Activated CD4-positive, CD25-positive, alpha-beta regulatory T cell treated with anti-CD3 and anti-CD28 coated beads, Interleukin-2, amount 50 U/mL, for 24 hours (primary cell): ENCODE measurements at places on chromosomes 13 and 19.
A peak's percentile ranks its signal among the peaks of the same experiment; 100 is the strongest.

DNA sequence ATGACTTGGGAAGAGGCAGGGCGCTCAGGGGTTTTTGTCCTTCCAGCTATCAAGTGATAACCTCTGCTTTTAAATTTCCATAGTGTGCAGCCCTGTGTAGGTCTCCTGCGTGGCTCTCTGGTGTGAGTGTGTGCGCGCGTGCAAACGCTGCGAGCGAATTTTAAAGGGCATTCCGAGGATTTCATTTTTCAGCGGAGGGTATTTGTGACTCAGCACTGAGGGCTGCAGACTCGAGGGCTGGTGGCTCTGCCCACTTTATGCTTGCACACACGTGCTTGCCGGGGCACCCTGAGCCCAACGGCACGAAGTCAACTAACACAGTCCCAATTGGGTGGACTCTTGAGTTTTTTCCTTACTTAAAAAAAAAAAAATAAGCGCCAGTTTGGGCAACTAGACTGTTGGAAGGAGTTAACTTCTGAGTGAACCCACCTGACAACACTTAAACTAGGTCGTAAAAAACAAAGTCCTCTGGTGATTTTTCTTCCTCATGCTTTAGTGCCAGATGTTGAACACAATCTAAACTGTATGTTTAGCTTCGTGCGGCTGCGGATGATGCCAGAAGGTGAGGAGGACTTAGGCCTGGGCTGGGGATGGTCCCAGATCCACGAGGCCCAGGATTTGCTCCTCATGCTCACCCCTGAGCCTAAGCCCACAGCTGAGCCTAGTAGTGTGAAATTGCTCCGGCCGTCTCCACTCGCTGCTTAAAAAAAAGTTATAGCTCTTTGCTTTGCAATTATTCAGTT, 2.1 kb downstream of the FGF9 start:
- no peak for ATAC-seq

DNA sequence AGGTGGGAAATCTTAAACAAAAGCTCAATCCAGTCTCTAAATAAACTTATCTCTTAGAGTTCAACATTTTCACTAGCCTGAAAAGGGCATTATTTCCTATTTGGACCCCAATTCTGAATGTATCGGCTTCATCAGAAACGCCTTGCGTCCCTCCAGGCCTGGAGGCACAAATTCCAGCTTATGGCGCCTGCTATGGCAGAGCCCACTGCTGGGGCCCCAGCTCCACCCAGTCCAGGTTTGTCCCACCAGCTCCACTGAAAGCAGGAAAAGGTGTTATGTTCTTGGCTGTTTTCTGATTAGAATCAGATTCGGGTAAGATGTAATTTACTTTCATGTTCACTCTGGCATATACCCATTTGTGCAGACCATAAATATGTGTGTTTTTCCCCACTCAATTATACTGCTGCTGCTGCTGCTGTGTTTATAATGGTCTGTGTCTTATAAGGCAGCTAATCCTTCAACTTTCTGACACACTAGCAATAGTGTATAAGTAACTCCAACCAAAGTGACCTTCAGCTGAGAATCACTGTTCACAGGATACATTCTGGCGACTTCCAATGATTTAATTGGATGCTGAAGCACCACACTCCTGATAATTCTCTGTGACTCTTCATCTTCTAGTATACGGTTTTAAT, 6.4 kb downstream of the IRS2 start:
- no peak for ATAC-seq

- ATAC-seq = no peak
These were observed 47.0 kb downstream of the ZNF44 start for GRCh38 chr19:12247644-12248222.

DNA sequence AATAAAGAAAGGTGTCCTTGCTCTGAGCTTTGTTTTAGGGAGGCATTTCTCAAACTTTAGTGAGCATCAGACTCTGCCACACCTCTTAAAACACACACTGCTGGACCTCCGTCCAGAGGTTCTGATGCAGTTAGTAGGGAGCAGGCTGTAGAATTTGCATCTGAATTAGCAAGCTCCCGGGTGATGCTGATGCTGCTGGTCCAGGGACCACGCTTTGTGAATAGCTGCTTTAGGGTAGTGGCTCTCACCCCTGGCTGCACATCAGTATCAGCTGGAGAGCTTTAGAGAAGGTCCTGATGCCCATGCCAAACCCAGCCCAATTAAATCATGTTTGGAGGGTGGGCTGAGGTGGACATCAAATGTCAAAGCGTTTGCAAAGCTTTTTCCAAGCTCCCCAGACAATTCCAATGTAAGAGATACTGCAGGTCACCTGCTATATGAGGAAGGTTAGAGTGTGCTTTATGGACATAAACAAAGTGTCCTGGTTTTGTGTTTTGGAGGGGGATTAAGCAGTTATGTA, 3.6 kb downstream of the HTR2A start:
- ATAC-seq = no peak

GRCh38 chr13:106491928-106492587, 43.4 kb downstream of the EFNB2 start:
- no peak for ATAC-seq

GRCh38 chr13:27379694-27380641, 44.5 kb upstream of the GTF3A start:
- no peak for ATAC-seq

DNA sequence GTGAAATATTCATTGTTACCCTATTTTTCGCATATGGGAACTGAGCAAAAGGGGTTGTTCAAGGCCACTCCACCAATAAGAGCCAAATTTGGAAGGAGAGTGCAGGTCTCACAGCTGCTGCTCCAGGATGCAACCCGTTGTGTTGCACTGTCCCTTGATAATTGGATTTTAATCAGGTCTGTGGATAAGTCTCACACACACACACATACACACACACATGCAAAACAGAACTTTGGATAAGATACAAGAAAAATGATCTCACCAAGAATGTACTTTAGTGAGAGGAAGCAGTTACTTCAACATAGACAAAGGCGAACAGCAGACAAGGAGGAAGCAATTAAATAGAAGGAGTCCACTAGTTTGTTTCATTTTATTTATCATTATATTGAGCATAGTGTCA, 127.3 kb upstream of the EDNRB start:
- ATAC-seq = no peak

DNA sequence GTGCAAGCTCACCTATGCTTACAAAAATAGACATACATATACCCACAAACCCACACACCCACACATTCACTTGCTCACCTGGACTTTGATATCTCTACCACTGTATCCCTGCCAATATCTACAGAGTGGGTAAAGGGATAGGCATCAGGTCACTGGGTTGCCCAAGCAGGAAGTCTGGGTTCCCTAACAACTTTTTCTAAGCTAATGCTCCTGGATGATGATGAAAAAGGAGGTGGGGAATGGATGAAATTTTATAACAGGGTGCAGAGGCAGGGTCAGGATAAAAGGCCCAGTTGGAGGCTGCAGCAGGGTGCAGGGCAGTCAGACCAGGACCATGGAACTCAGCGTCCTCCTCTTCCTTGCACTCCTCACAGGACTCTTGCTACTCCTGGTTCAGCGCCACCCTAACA, at the start of gene CYP2B6:
Gene CYP2B6, plus strand, starts transcription at position 311 of the 410 bp plus-strand sequence. Its CDS starts 24 bp downstream, at position 335.
- ATAC-seq = no peak

GRCh38 chr13:48296528-48296927, 7.0 kb upstream of the RB1 start:
- ATAC-seq = no peak

- ATAC-seq = no peak
These were observed 5.1 kb upstream of the DHDH start for GRCh38 chr19:48928164-48929025.

DNA sequence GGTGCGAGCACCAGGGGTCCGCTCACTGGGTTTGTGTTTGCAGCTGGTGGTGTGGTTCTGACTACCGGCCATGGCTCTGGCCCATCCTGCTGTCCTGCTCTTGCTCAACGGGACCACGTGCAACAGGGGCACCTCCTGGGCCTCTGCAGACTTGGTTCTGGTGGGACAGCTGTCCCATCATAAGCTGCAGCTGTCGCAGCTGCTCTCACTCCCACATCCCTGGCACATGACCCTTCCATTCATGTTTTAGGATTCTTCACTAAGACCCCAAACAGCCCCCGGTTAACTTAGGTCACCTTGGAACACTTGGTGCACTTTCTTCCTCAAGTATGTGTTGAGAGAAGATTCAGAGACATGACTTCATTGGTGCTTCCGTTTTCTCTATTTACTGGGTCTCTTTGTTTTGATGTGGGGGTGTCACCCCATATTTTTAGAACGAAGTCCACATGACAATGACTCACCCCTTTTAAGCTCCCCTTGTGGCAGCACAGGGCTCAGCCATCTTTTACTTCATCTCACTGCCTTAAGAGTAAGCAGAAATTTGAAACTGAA, 68.4 kb upstream of the ARHGEF7 start:
- ATAC-seq = peak; percentile 54

DNA sequence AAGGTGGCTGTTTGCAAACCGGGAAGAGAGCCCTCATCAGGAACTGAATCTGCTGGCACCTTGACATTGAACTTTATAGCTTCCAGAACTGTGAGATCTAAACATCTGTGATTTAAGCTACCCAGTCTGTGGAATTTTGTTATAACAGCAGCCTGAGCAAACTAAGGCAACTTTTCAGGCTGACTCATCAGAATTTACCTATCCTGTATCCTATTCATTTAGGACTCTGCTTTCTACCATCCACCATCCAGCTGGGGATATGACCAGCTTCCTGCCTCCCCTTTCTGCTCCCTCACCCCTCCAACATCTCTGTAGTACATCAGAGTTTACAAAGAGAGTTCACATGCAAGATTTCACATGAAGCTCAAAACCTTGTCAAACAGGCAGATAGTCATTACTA, 11.1 kb upstream of the CNMD start:
- ATAC-seq = no peak

- no peak for ATAC-seq
These were observed 17.6 kb downstream of the DCAF15 start for GRCh38 chr19:13969897-13970296.

DNA sequence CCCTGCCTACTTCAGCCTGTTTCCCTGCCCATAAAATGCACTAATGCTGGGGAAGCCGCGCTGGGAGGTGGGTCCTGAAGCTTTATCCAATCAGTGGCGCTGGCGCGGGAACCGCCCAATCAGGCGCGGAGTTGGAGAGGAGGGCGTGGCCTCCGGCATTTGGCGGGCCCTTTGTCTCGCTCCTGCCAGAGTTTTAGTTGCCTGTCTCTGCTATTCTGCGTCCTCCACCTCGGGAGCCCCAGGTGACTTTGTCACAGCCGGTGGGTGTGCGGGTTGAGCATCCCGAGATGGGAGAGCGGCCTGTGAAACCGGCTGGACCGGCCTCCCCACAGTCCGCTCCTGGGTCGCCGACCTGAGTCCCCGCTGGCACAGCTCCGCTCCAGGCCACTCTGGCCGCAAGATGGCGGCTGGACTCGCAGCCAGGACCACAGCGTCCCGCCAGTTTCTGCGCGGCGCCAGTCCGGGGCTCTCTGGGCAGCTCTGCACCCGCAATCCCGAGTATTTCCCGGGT, 30.7 kb upstream of the ZNF429 start:
- ATAC-seq = peak; percentile 97

GRCh38 chr19:21901861-21902260, 65.9 kb upstream of the ZNF43 start:
- ATAC-seq = no peak

GRCh38 chr13:68257111-68257842, 1027.1 kb upstream of the PCDH9 start:
- ATAC-seq = no peak

GRCh38 chr19:31946491-31946890, 398.9 kb upstream of the ZNF507 start:
- ATAC-seq = no peak

DNA sequence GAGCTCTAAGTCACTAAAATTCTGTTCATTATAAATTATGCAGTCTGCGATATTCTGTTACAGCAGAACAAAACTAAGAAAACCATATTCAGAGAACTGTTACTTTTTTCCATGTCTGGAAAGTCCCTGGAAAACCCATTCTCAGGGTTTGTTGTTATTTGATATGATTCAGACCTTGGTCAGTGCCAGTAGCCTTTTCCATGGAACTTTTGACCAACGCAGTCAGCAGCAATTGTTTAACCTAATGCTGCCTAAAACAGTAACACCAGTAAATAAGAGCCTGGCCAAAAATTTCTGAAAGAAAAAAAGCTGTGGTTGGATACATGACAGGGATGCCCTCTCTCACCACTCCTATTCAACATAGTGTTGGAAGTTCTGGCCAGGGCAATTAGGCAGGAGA, 402.7 kb downstream of the TBC1D4 start:
- no peak for ATAC-seq

DNA sequence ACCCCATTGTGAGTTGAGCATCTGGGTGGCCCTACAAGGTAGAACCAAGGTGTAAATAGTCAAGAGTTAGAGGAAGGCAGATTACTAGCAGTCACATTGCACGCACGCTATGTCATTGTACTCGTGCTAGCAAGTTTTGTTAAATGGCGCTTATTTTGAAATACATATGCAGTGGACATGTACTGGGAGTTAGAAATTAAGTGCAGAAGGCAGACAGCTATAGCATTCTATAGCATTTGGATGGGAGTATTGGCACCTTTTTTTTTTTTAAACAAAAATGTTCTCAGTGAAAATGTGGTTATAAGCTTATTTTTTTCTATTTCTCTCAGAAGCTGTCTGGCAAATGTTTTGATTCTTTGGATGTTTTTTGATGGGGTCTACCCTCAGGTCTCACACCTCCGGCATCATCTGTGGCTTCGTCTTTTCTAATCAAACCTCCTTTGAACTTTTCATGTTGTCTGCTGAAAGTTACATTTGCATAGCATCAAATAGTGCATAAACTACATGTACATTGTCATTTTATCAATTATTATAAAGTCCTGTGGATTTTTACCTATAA, 68.1 kb downstream of the ARHGEF7 start:
- no peak for ATAC-seq

GRCh38 chr13:99477493-99477892, 23.8 kb upstream of the TM9SF2 start:
- ATAC-seq = no peak

GRCh38 chr13:34430294-34430693, 511.8 kb upstream of the NBEA start:
- no peak for ATAC-seq

DNA sequence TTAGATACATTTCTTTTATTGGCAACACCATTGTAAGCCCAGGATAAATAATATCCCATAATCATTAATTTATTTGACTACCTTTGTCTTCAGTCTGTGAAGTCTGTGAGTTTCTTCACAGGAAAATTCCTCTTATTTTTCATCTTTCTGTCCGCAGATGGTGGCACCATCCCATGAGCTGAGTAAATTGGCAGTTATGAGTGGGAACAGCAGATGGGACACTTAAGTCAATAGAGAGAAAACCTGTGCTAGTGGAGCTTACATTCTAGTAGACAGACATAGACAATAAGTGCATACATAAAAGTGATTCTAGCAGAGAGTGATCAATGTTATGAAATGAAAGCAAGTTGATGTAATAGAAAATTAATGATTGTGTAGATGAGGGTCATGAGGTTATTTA, 638.2 kb upstream of the MIR17HG start:
- ATAC-seq = no peak

GRCh38 chr13:24528816-24529398, 16.3 kb upstream of the PARP4 start:
- ATAC-seq = no peak

DNA sequence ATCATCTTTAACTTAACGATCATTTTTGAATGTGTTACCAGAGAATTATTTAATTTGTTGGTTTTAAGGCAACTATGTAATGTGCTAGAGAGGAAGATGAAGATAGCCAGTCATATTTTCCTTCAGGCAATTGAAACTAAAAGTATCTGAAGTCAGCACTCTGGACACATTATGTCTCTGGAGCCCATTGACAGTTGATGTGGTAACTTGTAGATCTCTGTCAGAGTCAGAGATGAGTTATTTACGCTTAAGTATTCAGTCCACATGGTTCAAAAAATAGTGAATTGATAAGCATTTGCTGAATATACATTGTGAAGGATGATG, 2.1 kb downstream of the ZMYM2 start:
- peak; percentile 22 for ATAC-seq
